ENCODE measurements at places on chromosomes 12 and 14. TPM values are rescaled to one million over a fixed set of nuclear protein-coding genes. Genes with fewer than 3 reads are reported as not detected.

Gene ESRRB
- polyA plus RNA-seq, result not detected

Gene KRT2
- not detected for polyA plus RNA-seq

Gene MPHOSPH9
- 16.5 TPM for polyA plus RNA-seq

Gene DPPA3
- not detected for polyA plus RNA-seq

Gene KRT75
- polyA plus RNA-seq, result not detected

Gene GLIPR1L1
- not detected for polyA plus RNA-seq

Gene RDH16
- polyA plus RNA-seq, result 0.61 TPM

Data from adrenal gland (tissue), 19 donors.